ENCODE measurements at places on chromosomes 1 and 21.

GRCh38 chr21:40556442-40556968, 290.5 kb downstream of the DSCAM start:
- DNase-seq, result no peak

DNA sequence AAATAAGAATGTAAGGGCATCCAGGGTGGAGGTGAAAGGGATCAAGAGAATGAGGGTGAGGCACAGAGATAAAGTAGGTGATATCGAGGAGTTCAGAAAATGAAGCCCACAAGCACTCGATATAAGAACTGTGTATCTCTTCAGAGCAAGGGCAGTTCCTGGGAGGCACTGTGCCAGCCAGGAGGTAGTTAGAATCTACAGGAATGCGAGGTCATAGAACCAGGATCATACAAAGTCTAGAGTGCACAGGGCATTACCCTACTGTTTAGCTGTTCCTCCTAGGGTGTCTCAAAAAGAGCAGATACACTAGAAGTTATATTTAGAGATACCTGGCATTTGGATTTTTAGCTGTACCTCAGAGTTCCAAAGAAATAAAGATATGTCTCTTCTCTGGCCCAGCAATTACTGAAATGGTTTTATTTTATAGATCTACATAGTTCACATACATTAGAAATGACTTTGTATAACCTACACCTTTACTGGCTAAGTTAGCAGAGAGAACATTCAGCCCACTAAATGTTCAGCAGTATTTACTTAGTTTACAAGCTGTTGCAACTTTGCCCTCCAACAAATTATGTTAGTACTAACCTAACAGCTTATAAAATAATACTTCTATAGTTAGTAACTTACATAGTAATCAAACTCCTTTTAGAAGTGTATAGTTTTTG, 1.6 kb downstream of the OVAAL start:
- DNase-seq, result no peak

- no peak for DNase-seq
Observed at GRCh38 chr1:45836451-45836850, 33.0 kb downstream of the MAST2 start.

- no peak for DNase-seq
Observed at GRCh38 chr21:25506887-25507286, 100.4 kb downstream of the MRPL39 start.

Measured in activated gamma-delta T cell treated with Interleukin-2 at 50 U/mL for 16 hours (primary cell).